Neural crest cell (in vitro differentiated cells): ENCODE measurements at places on chromosomes 2 and 18. TPM values are rescaled to one million over a fixed set of nuclear protein-coding genes. Genes with fewer than 3 reads are reported as not detected.

Gene CRYBA2
- not detected in 2 replicates for total RNA-seq

Gene LYPD6B
- not detected in 2 replicates for total RNA-seq

Gene CRYGD
- not detected in 2 replicates for total RNA-seq

Gene MC5R
- not detected in 2 replicates for total RNA-seq

Gene BUB1
- total RNA-seq, result 80.4 and 83.8 TPM in 2 replicates

Gene HES6
- 143 and 152 TPM in 2 replicates for total RNA-seq

Gene PARD6G
- total RNA-seq, result 28.0 and 28.3 TPM in 2 replicates

Gene DSC2
- 9.8 and 10.2 TPM in 2 replicates for total RNA-seq

Gene CYRIA
- 10.2 and 11.1 TPM in 2 replicates for total RNA-seq

Gene CENPA
- 34.5 and 35.1 TPM in 2 replicates for total RNA-seq

Gene IKZF2
- total RNA-seq, result 7.3 and 7.6 TPM in 2 replicates

Gene GRB14
- total RNA-seq, result 0.82 and 0.93 TPM in 2 replicates

- DNase-seq, result no peak
These were observed 82.1 kb upstream of the CCDC141 start for GRCh38 chr2:179132076-179132475.

DNA sequence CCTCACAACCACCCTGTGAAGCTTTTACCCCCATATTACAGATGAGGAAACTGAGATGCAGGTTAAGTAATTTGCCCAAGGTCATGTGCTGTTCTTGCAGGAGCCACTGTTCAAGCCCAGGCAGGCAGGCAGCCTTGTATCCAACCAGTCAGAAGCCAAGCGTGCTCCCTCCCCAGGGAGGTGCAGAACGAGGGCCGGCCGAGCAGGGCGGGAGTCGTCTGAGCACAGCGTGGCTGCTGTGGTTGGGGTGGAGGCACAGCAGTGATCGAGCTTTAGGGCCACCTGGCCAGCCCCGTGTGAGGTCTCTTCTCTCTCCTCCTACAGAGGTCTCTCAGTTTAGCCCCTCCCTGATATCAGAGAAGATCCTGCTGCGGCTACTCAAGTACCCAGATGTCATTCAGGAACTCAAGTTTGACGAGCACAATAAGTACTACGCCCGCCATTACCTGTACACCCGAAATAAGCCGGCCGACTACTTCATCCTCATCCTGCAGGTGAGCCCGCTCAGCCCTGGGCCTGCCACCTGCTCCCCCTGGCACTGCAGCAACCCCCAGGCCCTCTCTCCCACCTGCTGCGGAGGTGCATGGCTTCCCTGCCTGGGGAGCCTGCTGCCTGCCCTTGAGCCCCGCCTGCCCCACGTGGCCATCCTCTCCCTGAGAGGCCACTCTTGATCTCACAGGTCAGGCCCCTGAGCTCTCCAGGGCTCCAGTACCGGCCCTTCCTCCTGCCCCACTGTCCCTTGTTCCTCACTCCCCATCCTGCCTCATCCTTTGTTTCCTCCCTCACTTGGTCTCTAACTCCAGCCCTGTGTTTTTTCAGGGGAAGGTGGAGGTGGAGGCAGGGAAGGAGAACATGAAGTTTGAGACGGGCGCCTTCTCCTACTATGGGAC lies 17.1 kb upstream of the CNNM3 start:
- no peak for DNase-seq

- peak; percentile 14 for DNase-seq
These were observed 46.7 kb upstream of the ITGA6 start for GRCh38 chr2:172380436-172381274.

DNA sequence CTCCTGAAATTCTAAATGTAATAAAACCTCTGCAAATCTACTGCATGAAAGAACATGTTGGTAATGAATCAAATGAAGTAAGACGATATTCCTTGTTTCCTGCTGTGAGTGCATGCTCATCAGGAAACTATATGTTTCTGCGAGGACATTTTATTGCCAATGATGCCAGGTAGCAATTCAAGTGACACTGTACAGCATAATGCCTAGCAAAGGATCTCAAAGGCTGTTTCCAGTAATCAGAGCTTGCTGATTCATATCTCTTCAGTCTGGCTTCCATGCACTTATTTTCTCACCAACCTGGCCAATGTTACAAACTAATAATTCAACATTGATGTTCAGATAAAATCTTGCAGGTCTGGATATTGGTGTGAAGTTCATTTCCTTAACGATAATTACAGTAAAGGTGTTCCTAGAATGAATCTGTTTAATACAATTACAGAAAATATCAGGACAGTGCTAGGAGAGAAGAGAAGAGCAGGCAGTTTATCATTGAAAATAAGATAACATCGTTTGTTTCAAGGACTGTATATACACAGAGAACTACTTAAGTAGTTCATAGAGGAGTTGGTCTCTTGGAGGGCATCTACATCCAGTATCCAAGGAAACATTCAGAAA lies 568.5 kb upstream of the SOX11 start:
- no peak for DNase-seq

DNA sequence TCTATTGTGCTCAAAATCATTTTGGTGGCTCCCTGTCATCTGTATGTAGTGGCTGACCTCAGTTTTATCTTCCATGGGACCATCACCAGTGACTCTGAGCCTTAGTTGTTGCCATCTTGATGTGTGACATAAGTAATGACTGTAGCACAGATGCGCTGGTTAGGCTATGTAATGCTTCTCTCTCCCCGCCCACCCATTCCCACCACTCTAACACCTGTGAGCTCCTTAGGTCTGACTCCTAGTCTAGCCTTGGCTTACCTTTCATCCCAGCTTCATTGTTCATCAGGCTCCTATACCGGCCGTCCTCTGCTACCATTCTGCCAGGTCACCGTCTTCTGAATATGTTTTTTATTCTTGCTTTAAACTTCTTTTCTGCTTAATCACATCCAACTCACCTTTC lies 17.2 kb downstream of the MYO1B start:
- DNase-seq, result no peak

DNA sequence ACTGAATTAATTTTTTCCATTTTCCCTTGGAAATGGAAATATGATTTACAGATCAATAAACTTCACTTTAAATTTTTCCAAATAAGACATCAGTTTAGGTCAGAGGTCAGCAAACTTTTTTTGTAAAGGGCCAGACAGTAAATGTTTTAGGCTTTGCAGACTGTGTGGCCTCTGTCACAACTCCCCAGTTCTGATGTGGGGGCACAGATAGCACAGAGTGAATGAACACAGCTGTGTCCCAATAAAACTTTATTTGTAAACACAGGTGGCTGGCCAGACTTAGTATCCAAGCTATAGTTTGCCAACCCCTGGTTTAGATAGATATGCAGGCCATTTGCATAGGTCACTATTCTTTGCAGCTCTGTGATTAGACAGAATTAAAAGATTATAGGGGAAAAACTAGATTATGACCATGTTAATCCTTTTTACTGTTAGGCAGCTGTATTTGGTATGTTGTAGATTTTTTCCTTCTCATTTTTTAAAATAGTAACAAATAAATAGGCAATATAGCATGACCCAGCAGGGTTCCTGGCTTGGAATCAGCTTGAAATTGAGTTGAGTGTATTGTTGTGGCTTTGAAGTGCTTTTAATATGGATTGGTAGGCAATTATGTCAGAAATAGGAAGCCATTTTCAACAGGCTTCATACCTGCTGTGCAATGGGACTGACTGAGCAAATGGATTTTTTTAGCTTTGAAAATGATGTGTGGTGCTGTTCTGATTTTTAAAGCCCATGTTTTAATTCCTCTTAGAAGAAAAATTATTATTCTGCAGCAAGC lies 59.7 kb downstream of the WDSUB1 start:
- no peak for DNase-seq

GRCh38 chr18:31720867-31721266 lies 36.5 kb upstream of the B4GALT6 start:
- no peak for DNase-seq

GRCh38 chr2:102073168-102073724 lies 69.3 kb upstream of the IL1R1 start:
- DNase-seq, result no peak

DNA sequence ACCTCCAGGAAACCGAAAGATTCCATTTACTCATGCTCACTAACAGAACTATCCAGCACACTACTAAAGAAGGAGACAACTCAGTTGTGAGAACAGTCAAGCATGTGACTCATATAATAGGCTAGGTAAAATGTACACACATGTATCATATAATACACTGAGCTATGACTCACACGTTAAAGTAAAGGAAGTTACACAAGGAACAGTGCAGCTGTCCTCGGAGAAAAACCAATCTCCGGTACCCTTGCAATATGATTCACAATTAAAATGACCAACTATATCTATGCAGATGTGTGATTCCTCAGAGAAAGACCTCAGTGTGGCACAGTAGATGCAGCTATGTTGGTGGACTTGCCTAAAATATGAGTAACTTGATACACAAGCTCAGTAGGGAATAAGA lies 76.5 kb downstream of the STRN start:
- no peak for DNase-seq

DNA sequence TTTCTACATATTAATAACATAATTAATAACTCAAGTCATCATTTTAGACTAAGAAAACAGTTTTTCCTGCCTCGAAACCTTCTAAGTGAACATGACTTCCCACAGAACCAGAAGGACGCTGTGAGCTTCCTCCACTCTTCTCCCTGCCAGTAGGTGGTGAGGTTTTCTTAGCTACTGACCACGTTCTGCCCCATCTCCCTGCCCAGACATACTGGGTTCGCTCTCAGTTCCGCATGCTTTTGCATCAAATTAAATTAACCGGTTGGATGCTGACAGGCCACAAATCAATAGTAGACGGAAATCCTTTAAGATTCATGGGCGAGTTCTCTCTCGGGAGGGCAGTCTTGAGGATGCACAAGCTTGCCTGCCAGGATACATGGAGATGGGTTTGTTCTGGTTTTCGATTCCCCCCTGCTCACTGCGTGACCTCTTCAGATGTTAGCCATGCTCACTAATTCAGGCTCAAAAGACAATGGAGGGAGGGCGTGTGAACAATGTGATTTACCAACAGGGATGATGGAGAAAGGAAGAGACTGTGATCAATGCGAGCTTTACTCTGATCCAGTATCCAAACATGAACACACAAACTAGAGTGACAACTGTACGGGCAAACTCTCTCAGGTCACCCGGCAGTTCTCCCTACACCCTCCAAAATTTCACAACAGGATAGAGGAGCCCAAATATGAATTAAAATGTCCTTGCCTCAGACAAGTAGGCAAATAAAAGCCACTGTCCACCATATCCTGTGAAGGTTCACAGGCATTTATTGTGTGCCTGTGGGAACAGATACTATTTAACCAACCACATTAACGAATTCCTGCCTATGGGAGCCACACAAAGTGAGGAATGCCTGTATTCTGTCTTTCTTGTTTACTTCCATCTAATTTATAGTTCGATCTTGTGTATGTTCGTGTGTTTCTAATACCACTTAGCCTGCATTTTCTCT lies 375.7 kb downstream of the EIPR1 start:
- no peak for DNase-seq

- no peak for DNase-seq
These were observed 844.6 kb upstream of the ID2 start for GRCh38 chr2:7837237-7837760.

- no peak for DNase-seq
These were observed 20.8 kb upstream of the TMX3 start for GRCh38 chr18:68735483-68736343.

- no peak for DNase-seq
These were observed 163.6 kb upstream of the VRK2 start for GRCh38 chr2:57882895-57883515.

- no peak for DNase-seq
These were observed 81.9 kb upstream of the TMEM178A start for GRCh38 chr2:39583781-39584180.

- DNase-seq, result no peak
These were observed 52.9 kb downstream of the HK2 start for GRCh38 chr2:74886811-74887210.

- DNase-seq, result no peak
These were observed 235.2 kb downstream of the TDRD15 start for GRCh38 chr2:21358976-21359375.

GRCh38 chr2:31476511-31477180 lies 62.1 kb upstream of the XDH start:
- DNase-seq, result no peak

- DNase-seq, result no peak
These were observed 373.2 kb downstream of the TRIB2 start for GRCh38 chr2:13089971-13090370.

- DNase-seq, result no peak
These were observed 44.0 kb downstream of the CSRNP3 start for GRCh38 chr2:165513479-165513878.

- no peak for DNase-seq
These were observed 51.4 kb downstream of the SMCHD1 start for GRCh38 chr18:2706903-2707302.

DNA sequence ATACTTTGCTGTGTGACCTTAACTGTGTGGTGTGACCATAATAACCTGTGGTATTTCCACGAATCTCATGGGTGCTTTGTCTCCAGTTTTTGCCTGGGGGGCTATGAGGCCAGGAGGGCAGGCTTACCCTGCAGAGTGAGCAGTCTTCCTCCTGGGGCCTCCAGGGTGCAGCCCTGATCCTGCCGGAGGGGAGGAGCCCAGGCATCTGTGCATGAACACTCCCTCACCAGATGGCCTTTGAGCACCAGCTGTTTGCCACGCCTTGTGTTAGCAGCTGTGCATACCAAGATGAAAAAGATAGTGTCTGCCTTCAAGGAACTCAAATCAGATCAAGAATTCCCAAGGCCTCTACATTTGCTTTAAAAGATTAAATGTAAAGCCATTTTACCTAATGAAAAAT lies 75.0 kb upstream of the RBM44 start:
- peak; percentile 22 for DNase-seq

- DNase-seq, result no peak
These were observed 141.3 kb downstream of the MEIS1 start for GRCh38 chr2:66576311-66576560.

GRCh38 chr2:16127276-16127940 lies 187.1 kb downstream of the MYCN start:
- no peak for DNase-seq

DNA sequence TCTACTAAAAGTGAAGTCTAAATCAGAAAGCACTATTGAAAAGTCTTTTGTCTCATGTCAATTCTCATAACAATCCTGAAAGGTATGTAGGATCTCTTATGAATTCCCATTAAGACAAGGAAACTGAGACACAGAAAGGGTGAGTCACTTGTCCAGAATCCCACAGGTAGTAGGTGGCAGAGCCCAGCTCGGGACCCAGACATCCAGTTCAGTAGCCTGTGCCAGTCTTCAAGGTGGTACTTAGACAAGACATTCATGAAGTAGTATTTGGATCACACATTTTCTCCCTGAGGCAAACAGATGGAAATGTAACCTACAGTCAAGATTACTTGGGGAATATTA lies 14.8 kb upstream of the PARD3B start:
- no peak for DNase-seq

GRCh38 chr2:114139542-114139941 lies 249.7 kb downstream of the ACTR3 start:
- no peak for DNase-seq

- peak; percentile 13 for DNase-seq
These were observed 148.5 kb upstream of the GYPC start for GRCh38 chr2:126507425-126507911.

DNA sequence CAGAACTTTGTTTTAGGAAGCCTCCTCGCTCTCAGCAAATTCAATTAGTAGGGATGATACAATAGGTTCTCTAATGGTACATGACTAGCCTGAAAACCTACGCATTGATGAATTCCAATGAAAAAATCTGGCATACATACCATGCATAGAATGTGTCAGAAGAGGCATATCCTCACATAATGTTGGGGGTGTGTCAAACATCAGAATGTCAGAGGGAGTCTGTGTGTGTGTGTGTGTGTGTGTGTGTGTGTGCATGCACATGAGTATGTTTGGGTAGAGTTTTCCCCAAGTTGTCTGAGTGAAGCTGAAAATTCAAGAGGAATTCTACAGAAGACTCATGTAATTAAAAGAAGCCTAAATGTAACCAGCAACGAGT lies 78.5 kb downstream of the FIGN start:
- no peak for DNase-seq
